ENCODE measurements at places on chromosomes 13 and 19. TPM values are rescaled to one million over a fixed set of nuclear protein-coding genes. Genes with fewer than 3 reads are reported as not detected.

DNA sequence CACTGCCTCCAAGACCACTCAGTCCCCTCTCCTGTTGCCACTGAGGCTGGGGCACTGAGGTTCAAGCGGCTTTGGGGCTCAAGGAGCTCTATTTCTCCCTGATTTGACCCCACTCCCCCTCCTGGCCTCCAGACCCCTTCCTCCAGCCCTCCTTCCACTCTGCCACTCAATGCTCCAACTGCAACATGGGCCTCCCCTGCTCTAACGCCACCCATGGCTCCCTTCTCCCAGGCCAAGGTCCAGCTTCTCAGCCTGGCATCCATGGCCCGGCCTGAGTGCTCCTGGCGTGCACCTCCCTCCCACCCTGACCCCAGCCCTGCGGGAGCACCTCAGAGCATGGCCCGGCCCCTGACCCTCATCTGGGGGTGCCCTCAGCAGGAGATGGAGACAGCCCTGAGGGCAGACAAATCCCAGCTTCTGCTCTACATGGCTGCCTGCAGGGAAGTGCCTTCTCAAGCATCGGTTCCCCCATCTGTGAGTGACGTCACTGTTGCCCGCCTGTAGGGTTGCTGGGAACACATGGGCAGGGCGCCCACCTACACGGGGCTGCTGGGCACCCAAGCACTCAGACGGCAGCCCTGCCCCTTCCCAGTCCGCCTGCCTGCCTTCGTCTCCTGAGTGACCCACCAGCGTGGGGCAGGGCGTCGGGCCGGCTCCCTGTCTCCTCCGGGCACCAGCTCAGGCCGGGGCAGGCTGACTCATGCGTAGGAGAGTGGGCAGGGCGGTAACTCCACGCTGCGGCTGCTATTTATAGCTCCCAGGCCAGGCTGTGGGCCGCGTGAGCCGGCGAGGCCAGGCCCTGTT lies 1.6 kb upstream of the DIRAS1 start:
- no peak for DNase-seq

DNA sequence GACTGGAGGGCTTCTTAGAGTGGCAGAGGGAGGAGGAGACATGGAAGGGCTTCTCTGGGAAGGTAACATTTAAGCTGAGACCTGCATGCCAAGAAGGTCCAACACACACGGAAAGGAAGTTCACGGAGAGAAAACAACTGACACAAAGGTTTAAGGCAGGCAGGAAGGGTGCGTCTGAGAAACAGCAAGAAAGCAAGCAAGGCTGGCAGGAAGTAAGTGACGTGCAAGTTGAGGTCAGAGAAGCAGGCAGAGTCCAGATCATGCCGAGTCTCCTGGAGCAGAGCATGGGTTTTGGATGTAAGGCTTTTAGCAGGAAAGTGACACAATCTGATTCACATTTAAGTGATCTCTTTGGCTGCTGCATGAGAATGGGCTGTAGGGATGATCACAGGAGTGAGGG lies 60.5 kb downstream of the ATP7B start:
- no peak for DNase-seq

GRCh38 chr13:27446986-27447583 lies 3.3 kb downstream of the MTIF3 start:
- no peak for DNase-seq

Gene DMKN
- not detected for total RNA-seq

Gene CEACAM3
- not detected for total RNA-seq
